Epithelial cell of umbilical artery (primary cell): ENCODE measurements at places on chromosomes 5 and 9. TPM values are rescaled to one million over a fixed set of nuclear protein-coding genes. Genes with fewer than 3 reads are reported as not detected.

The PCDHB8 gene
- under 0.01 and 0.15 TPM in 2 replicates for total RNA-seq

The CD274 gene
- total RNA-seq, result 17.9 and 47.0 TPM in 2 replicates

The LRRC19 gene
- total RNA-seq, result not detected in 2 replicates

The TRIM36 gene
- total RNA-seq, result under 0.01 TPM in 1 of 2 replicates, not detected in the other

The PCDHA13 gene
- total RNA-seq, result 0.15 TPM in 1 of 2 replicates, not detected in the other

The CKMT2 gene
- under 0.01 TPM in 1 of 2 replicates, not detected in the other for total RNA-seq

The ENTPD2 gene
- total RNA-seq, result not detected in 2 replicates

The CDH9 gene
- not detected in 2 replicates for total RNA-seq

The SCGB3A2 gene
- not detected in 2 replicates for total RNA-seq

The LRRC26 gene
- not detected in 2 replicates for total RNA-seq

The IL3 gene
- not detected in 2 replicates for total RNA-seq

The CBY3 gene
- not detected in 2 replicates for total RNA-seq

The DMRTA1 gene
- 0.30 and 0.32 TPM in 2 replicates for total RNA-seq

The AGPAT2 gene
- total RNA-seq, result 33.3 and 37.7 TPM in 2 replicates

The SPATA31C1 gene
- not detected in 2 replicates for total RNA-seq

The CD74 gene
- 0.65 and 1.2 TPM in 2 replicates for total RNA-seq

The CORO2A gene
- 0.32 and 0.46 TPM in 2 replicates for total RNA-seq

The NUTM2G gene
- not detected in 2 replicates for total RNA-seq

The GNA14 gene
- total RNA-seq, result 0.97 and 8.4 TPM in 2 replicates

The ABITRAM gene
- total RNA-seq, result 3.2 and 3.9 TPM in 2 replicates

The ADAMTS13 gene
- 0.65 and 1.1 TPM in 2 replicates for total RNA-seq

The OR13C4 gene
- total RNA-seq, result not detected in 2 replicates

The SMIM33 gene
- total RNA-seq, result under 0.01 TPM in 1 of 2 replicates, not detected in the other

The FOXD4L6 gene
- total RNA-seq, result 0.15 TPM in 1 of 2 replicates, not detected in the other

The CCDC180 gene
- 0.46 and 0.65 TPM in 2 replicates for total RNA-seq

The HMMR gene
- 29.9 and 46.7 TPM in 2 replicates for total RNA-seq

The PCDHB2 gene
- total RNA-seq, result under 0.01 and 0.32 TPM in 2 replicates

The TEK gene
- total RNA-seq, result 88.0 and 110 TPM in 2 replicates

The PLEKHG4B gene
- total RNA-seq, result not detected in 2 replicates

The POLR3G gene
- 13.6 and 20.1 TPM in 2 replicates for total RNA-seq

The CCL28 gene
- total RNA-seq, result 0.65 and 1.1 TPM in 2 replicates

The WNT8A gene
- not detected in 2 replicates for total RNA-seq

The WHRN gene
- total RNA-seq, result under 0.01 TPM in 1 of 2 replicates, not detected in the other

The APC gene
- total RNA-seq, result 49.4 and 56.1 TPM in 2 replicates

The OSMR gene
- total RNA-seq, result 21.4 and 29.9 TPM in 2 replicates

The MEF2C gene
- total RNA-seq, result 18.5 and 41.2 TPM in 2 replicates

The PCDHA1 gene
- 0.32 TPM in 1 of 2 replicates, not detected in the other for total RNA-seq

The GRXCR2 gene
- total RNA-seq, result not detected in 2 replicates

The CER1 gene
- not detected in 2 replicates for total RNA-seq

The SLC6A7 gene
- total RNA-seq, result not detected in 2 replicates

The SHOC1 gene
- 0.15 TPM in 1 of 2 replicates, not detected in the other for total RNA-seq

The HAPLN1 gene
- total RNA-seq, result under 0.01 and 4.7 TPM in 2 replicates

The GFI1B gene
- not detected in 2 replicates for total RNA-seq

The CERCAM gene
- 14.6 and 21.8 TPM in 2 replicates for total RNA-seq

The NTRK2 gene
- total RNA-seq, result under 0.01 and 0.30 TPM in 2 replicates
